Psoas muscle (tissue), 8 donors: ENCODE measurements at places on chromosomes 7 and 10. TPM values are rescaled to one million over a fixed set of nuclear protein-coding genes. Genes with fewer than 3 reads are reported as not detected.

- no peak for DNase-seq
These were observed 1.1 kb upstream of the AEBP1 start for GRCh38 chr7:44102846-44103565.

- peak; percentile 60 for DNase-seq
These were observed 32.9 kb upstream of the CRYGN start for GRCh38 chr7:151472644-151473380.

GRCh38 chr10:17352583-17352982 is 101.8 kb downstream of the ST8SIA6 start:
- no peak for DNase-seq

DNA sequence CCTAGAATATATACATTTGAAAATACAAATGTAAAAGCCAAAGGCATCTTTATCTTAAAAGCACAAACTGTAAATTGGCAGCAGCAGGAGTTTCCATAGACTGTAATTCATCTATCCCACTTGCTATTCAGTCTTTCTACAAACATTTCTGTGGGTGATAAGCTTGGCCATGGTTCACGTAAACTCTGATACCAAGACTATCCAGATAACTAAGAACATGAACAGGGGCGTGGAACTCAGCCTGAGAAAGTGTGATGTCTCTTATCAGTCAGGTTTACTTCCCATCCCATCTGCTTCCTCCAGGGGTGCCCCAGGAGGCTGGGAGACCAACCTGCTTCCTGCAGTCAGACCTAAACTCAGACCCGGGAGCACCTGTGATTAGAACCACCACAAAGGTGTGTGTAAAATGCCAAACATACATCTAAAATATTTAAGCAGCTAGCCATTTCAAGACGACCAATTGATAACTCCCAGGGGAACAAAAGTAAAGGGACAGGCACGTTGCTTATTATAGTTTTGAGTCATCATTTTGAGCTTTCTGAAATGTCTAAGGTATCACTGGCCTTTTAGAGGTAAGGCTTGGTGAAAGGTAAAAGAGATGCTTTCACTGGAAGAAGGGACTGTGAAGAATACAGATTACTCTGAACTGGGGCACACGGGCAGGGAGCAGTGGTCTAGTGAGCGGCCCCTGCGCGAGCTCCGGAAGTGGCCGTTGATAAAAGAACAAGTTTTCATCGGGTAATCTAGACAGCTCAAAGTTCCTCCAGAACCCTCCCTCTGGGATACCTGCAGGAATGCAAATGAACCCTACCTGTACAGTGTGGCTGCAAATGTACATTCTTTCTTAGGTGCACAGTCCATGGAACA is 51.5 kb downstream of the RSU1 start:
- DNase-seq, result no peak

DNA sequence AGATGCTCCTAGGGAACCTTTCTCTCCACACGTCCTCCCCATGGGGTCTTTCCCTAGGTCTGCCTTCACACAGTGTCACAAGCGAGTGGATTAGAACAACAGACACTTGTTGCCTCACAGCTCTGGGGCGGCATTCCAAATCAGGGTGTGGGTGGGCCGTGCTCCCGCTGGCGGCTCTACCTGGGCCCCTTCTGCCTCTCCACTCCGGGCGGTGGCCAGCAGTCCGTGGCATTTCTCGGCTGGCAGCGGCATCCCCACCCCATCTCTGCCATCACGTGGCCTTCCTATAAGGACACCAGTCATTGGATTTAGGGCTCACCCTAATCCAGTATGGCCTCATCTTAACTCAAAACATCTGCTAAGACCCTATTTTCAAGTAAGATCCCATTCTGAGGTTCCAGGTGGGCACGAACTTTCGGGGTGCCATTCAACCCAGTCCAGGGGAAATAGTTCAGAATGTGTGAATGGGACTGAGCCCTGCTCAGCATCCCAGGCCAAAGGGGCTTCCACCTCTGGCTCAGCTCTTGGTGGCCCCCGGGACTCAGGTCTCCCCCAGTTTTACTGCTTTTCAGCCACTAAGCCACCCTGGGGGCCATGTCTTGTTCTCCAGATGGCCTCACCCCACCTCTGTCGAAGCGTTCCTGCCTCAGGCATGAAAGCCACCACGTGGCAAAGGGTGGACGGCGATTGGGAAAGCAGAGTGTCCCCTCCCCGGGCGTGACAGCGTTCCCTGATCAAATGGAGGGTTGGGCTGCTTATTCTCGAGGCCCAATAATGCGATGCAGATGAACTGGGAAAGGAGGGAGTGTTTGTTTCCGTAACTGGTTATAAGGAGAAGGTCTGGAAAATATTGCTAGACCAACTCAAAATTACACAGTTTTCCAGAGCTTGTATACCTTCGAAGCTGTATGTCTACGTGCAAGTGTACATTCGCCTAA is 350.0 kb downstream of the GLRX3 start:
- DNase-seq, result no peak

DNA sequence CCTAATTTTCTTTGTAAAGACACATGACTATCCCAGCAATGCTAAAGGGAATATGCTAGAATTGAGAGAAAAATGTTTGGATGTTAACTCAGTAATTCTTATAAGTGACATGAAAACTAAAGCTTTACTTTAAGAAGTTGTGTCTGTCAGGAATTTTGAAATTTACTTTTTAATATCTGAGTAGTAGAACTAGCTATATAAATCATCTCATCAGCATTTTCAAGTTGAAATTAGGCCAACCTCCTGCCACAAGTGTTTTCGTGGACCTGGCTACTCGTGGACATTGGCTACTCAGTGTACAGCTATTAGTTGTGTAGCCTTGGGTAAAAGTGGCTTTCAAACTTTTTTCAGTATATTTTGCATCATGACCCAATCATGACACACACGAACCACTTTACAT is 70.5 kb downstream of the ADD3 start:
- no peak for DNase-seq

- no peak for DNase-seq
These were observed 200.3 kb downstream of the PRPF18 start for GRCh38 chr10:13787015-13787421.

DNA sequence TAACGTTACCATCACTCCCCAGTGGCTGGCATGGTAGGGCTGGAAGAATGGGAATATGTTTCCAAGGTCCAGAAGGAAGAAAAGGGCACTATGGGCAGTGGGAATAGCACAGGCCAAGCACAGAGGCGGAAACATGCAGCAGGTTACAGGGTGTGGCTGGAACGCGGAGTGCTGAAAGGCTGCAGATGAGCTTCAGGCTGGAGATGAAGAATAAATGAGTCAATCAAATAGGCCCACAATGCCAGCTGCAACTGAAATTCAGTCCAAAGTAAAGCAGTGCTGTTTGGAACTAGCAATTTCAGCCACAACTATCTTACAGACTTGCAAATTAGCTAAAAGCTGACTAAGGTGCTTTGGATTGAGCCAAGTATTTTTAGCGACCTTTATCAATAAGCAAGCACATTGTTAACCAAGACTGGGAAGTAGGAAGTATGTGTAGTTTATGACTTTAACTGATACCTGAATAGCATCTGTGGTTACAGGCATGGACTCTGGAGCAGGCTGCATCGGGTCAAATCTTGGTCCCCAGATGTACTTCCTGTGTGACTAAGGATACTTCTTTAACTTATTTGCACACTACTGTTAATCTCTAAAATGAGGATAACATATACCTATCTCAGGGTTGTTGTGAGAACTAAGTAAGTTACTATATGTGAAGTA is 77.5 kb upstream of the CTTNBP2 start:
- DNase-seq, result no peak

The VSIR gene
- polyA plus RNA-seq, result 14.8 TPM

The PPP1R9A gene
- 1.4 TPM for polyA plus RNA-seq
